ENCODE measurements at places on chromosomes 12 and 14.
A peak's percentile ranks its signal among the peaks of the same experiment; 100 is the strongest.

DNA sequence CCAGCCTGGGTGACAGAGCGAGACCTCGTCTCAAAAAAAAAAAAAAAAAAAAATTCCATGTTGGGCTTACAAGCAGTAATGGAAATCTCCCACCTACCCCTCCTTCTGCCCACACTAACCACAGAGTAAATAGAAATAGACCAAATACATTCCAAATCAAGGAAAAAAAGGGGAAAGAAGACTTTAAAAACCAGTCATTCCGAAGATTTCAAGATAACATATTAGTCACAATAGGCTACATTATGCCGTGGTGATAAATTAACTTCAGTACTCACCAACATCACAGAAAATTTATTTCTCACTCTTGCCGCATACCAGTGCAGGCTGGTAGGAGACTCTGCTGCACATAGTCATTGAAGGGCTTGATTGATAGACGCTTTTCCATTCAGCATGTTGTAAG, 15.5 kb upstream of the ETV6 start:
- peak; percentile 78 for DNase-seq

DNA sequence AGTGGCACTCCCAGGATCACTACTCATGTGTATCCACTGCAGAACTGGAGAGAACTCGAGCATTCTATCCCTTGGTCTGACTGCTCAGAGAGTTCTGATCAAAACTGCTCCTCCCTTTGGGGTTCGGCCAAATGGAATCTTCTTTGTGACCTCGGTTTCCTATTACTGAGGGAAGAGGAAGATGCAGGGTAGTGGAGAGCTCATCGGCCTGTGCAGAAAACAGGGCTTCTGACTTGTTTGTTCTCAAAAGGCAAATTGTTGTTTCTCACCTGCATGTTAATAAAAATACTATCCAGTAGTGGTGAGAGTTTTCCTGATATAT, 17.1 kb upstream of the AKAP6 start:
- DNase-seq = no peak

DNA sequence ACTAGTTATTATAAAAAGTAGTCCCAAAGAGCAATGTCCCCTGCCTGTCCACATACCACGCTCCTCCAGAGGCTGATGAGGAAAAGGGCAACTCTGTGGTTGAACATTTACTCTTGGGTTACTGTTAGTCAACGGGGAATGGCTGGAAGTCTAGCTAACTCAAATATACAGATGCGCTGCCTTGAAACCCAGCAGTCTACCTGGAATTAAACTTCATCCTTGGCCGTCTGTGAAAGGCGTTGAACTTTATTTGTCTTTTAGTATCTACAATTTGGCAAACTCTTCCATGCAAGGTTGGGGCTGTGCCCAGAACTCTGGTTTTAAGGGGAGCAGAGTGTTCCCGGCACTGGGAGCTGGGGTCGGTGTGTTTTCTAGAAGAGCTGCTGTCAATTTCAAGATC, 3.9 kb upstream of the MEG3 start:
- DNase-seq = no peak

DNA sequence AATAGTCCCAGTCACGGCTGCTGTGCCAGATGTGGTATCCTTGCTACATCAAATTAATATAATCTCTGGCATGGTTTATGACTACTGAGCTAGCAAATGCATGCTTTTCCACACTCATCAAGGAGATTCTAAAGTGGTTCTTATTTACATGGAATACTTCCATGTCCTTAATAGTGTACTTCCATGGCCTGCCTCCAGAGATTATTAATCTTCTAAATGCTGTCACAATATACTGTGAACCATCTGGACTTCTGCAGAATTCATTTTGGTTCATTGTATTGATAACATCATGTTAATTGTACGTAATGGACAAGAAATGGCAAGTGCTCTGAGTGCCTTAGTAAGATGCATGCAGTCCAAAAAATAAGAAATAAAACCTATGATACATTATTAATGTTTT, 230.8 kb downstream of the NUAK1 start:
- DNase-seq = no peak

DNA sequence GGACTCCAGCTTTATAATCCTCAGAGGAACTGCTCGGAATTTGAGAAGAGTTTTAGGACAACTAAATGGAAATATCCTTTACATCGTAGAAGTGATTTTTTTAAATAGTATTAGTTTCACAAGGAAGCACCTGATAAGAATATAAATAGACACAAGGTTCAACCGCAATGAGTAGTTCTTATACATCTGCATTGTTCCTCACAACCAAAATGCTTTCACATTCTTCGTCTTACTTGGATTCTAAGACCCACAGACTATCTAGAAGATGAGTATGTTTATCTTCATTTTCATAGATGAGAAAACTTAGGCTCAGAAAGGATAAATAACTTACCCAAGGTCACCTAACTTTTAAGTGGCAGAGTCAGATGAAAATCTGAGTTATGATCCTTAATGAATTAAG, 469.0 kb downstream of the GALC start:
- no peak for DNase-seq

DNA sequence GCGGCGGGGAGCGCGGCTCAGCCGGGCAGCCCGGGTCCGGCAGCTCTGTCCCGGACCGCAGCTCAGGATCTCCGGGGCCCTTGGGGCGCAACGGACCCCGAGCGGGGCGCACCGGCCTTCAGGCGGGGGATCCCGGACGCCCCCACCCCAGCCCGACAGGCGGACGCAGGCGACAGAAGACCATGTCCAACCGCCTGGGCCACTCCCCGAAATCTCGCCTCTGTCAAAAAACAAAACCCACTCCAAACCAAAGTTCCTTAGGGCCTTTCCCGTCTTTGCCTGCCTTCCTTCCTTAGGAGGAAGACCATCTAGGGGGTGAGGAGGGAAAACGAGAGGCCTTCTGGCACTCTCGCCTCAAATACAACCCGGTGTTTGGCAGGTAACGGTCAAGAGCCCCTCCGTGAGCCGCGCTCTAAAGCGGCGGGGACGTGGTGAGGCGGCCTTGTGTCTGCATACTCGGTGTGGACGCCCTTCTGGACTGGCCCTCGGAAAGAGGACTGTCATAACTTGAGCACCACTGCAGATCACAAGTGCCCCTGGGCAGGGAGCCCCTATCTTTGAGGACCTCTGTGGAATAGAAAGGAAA, 604 bp downstream of the HCFC2 start:
- peak; percentile 15 for DNase-seq

GRCh38 chr14:57051633-57052032, 217.1 kb downstream of the EXOC5 start:
- no peak for DNase-seq

- no peak for DNase-seq
These were observed 678.6 kb downstream of the TMTC2 start for GRCh38 chr12:83365317-83365716.

GRCh38 chr14:59018978-59019377, 169.5 kb upstream of the DAAM1 start:
- DNase-seq = no peak

DNA sequence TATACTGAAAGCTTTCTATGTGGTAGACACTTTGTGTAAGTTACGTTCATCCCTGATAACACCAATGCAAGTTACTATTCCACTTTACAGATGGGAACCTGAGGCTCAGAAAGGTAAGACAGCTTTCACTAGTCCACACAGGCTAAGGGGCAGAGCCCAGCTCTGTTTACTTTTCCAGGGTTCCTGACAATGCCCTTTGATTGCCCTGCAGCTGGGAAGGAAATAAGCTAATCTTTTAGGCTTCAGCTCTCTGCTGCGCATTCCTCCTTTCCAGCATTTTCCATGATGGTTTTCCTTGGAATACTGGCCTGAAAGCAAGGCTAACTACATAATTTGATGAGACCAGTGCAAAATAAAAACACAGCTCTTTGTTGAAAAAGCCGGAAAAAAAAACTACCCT, 185.7 kb upstream of the BTG1 start:
- no peak for DNase-seq

All from RPMI7951 (cell line).